ENCODE measurements at places on chromosomes 2 and 18. TPM values are rescaled to one million over a fixed set of nuclear protein-coding genes. Genes with fewer than 3 reads are reported as not detected.

- H3K27ac ChIP-seq: no peak overlapping the region
- no peaks in the 10 kb centered on the region for H3K27me3 ChIP-seq
- no peak for DNase-seq
- no peaks in the 10 kb centered on the region for H3K36me3 ChIP-seq
- H3K4me3 ChIP-seq: no peak overlapping the region
Observed at GRCh38 chr2:170054997-170055396, 123.0 kb upstream of the MYO3B start.

DNA sequence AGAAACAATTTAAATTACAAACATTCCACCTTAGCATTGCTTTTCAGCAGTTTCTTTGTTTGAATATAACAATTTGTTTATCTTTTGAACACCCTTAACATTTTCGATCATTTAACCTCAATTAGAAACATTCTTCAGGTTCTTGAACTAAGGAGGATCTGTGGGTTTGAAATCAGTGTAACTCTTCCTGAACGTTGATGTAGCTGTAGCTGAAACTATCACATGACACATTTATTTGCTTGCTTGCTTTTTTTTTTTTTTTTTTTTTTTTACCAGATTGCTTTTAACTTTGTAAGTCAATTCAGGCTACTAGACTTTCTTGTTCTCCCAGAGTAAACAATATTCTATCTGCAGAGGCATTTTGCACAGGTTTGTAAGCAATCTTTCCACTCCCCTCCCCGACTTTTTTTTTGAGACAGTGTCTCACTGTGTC is 47.6 kb downstream of the GPD2 start:
- H3K4me3 ChIP-seq: no peak overlapping the region
- no peak for DNase-seq
- H3K36me3 ChIP-seq: no peaks in the 10 kb centered on the region
- no peak overlapping the region for H3K27ac ChIP-seq
- no peaks in the 10 kb centered on the region for H3K27me3 ChIP-seq

- H3K36me3 ChIP-seq: no peaks in the 10 kb centered on the region
- no peaks in the 10 kb centered on the region for H3K4me1 ChIP-seq
- DNase-seq: peak; percentile 94
- no peaks in the 10 kb centered on the region for H3K27me3 ChIP-seq
Observed at GRCh38 chr18:9575558-9575957, 38.8 kb downstream of the PPP4R1 start.

GRCh38 chr2:135349941-135350340 is 181.1 kb downstream of the ZRANB3 start:
- H3K4me1 ChIP-seq: no peaks in the 10 kb centered on the region
- H3K36me3 ChIP-seq: peaks cover 63% of the 10 kb centered on the region
- H3K27me3 ChIP-seq: no peaks in the 10 kb centered on the region
- no peak for DNase-seq

- H3K27ac ChIP-seq: no peak overlapping the region
- no peaks in the 10 kb centered on the region for H3K4me1 ChIP-seq
- H3K4me3 ChIP-seq: no peak overlapping the region
Observed at GRCh38 chr2:239485622-239486021, 84.8 kb upstream of the HDAC4 start.

The MC5R gene
- total RNA-seq: not detected

The TMEM198 gene
- total RNA-seq: 2.1 TPM

The PARD3B gene
- total RNA-seq: 70.5 TPM

The PJVK gene
- 5.1 TPM for total RNA-seq

Measured in tibial nerve (tissue), 4 donors.